AG04449 (cell line): ENCODE measurements at places on chromosomes 16 and 17.

- DNase-seq: no peak
Observed at GRCh38 chr16:76665571-76666275, 388.5 kb downstream of the CNTNAP4 start.

DNA sequence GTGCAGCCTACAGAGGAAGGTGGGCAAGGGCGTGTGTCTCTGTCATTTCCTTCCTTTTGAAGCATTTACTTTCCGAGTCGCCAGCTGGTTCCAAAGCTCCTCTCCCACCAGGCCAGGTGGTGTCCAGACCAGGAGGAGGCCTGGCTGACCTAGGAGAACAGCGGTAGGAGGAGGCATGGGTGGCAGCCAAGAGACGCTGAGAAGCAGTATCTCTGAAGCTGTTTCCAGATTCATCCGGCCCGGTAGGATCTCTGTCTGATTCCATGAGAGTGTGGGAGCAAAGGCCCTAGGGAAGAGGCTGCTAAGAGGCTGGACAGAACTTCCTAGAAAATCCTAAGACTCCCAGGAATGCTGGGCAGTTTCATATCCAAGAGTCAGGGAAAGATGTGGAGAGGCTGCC lies 20.3 kb downstream of the MEOX1 start:
- no peak for DNase-seq

- no peak for DNase-seq
Observed at GRCh38 chr16:89006036-89006752, 29.2 kb upstream of the CBFA2T3 start.

DNA sequence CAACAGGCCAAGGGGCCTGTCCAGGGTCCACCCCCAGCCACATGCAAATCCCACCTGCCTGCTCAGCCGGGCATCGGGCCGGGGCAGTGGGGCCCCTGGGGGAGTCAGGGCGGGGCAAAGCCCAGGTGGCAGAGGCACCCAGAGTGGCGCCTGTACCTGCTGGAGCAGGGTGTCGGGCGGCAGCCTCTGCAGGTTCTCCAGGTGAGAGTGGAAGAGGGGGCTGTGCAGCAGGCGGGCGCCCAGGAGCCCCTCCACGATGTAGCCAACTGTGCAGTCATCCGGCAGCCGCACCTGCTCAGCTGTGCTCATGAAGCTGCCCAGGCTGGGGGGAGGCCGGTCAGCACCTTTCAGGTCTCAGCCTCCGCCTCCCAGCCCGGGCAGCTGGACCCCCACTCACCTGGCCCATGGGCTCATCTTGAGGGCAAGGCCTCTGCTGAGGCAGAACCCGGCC lies 2.1 kb downstream of the RFNG start:
- no peak for DNase-seq

- DNase-seq: no peak
Observed at GRCh38 chr17:82005701-82006348, 16.9 kb downstream of the CENPX start.

GRCh38 chr17:42047343-42047742 lies 3.1 kb downstream of the C17orf113 start:
- no peak for DNase-seq

GRCh38 chr17:10429421-10430045 lies 7.8 kb upstream of the MYH8 start:
- no peak for DNase-seq

- no peak for DNase-seq
Observed at GRCh38 chr17:18946536-18946935, 5.4 kb upstream of the SLC5A10 start.

- no peak for DNase-seq
Observed at GRCh38 chr16:30342751-30343490, 12.2 kb downstream of the CD2BP2 start.

- no peak for DNase-seq
Observed at GRCh38 chr16:53565296-53565863, 62.4 kb upstream of the AKTIP start.

DNA sequence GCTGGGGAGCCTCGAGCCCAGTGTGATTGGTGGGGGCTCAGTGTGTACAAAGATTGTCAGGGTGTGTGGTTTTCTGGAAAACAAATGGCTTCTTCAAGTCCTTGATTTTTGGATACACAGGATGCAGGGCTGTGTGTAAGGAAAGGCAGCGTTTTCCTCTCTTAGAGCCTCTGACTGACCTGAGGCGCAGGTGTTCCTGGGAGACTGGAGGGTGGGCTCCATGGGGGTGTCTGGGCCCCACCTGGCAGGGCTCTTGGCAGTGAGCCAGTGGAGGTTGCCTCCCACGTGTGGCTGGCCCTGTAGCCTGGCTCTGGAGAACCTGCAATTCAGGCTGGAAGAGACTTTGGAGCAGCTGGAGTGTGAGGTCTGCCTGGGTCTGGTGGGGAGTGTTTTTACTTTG lies 5.0 kb downstream of the FOXK2 start:
- no peak for DNase-seq

GRCh38 chr17:33342025-33342424 lies 48.9 kb upstream of the ASIC2 start:
- DNase-seq: no peak

GRCh38 chr16:12609937-12610699 lies 193.6 kb downstream of the CPPED1 start:
- no peak for DNase-seq

DNA sequence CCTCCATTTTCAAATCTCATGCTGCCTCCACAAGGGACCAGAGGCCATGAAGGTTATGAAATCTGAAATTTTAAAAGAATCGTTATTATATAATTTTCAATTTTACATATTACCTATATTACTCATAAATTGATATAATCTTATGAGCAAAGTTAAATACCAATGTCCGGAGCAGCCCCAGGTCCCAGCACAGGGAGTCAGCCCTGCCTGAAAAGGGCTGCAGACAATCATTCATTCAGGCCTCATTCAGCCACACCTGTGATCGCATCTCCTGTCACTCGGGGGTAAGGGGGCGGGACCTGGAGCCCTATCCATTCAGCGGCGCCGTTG lies 172.5 kb downstream of the AHSP start:
- DNase-seq: no peak

GRCh38 chr17:39921323-39921722 lies 2.9 kb upstream of the GSDMB start:
- no peak for DNase-seq

- DNase-seq: no peak
Observed at GRCh38 chr16:10256784-10257641, 74.8 kb upstream of the GRIN2A start.

DNA sequence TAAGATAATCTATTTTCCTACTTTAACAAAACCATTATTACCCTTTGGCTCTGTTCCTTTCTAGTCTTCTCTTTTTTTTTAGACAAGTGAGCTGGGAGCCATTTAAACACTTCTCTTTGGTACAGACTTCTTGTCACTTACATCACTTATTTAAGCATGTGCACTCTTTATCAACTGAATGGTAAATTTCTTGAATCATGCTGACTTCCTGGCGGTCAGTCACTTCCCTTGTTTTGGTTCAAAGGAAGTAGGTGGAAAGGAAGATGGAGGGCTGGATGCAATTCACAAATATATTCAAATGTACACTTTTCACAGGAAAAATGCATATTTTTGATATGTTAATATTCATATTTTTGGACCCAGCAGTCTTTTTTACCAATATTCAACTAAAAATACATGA lies 97.1 kb downstream of the ITFG1 start:
- no peak for DNase-seq

DNA sequence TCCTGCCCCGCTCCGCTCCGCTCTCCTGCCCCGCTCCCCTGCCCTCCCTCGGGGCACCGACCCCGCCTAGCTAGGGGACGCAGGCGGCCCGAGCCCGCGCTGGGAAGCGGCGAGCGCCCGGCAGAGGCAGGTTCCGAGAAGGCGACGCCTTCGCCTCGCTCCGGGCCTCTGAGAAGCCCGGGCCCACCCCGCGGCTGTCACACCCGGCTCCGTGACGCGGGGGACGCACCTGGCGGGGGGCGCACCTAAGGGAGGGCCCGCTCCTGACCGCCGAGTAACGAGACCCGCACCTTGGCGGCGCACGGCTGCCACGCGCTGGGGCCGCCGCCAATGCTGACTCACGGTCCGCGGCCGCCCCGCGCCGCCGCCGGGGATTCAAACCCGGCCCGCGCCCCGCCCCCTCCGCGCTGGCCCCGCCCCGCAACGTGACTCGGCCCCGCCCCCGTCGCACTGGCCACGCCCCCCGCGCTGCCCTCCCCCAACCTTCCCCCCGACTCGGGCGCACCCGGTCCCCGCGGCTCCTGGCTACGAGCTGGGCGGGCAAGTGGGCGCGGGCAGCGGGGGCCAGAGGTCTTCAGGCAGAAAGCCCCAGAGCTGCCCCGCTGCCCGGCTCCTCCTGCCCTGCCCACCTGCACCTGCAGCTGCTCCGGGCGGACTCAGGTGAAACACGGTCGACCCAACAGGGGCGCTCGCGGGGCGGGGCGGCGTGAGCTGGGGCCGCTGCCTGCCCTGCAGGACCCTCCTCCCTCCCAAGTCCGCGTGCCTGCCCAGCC lies 27.8 kb downstream of the GNPTG start:
- no peak for DNase-seq

- DNase-seq: no peak
Observed at GRCh38 chr16:17358846-17359245, 111.9 kb downstream of the XYLT1 start.

DNA sequence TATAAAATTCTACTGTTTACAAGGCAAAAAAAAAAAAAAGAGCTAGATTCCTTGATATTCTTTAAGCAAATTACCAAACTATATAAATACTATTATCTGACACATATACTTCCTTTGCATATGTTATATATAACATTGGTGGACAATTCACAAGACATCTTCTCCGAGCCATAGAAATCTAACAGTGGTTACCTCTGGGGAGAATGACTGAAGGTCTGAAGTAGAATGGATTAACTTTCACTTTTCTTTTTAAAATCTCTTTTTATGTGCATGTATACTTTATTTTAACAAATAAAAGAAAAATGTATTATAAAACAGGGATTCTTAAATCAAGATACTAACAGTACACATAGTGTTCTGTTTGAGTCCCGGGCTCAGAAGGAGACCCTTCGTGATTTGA lies 131.0 kb downstream of the MRTFB start:
- no peak for DNase-seq

- DNase-seq: no peak
Observed at GRCh38 chr17:8326511-8327302, 12.9 kb upstream of the ODF4 start.

DNA sequence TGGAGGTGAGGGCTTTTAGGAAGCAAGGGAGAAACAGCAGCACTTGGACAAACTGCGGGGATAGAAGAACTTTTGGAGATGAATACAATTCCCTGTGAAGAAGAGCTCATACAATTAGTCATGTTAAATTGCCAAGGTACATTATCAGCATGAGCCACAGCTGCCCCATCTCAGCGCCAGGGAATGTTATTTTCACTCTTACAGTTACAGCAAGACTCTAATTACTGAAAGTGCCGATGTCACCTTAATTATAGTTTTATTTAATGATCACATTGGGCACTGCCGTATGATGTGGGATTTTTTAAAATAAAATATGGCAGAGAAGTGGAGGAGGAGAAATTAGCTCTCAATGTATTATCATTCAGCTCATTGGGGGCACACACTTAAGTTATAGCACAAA lies 144.8 kb upstream of the MON1B start:
- DNase-seq: no peak

- no peak for DNase-seq
Observed at GRCh38 chr17:6456914-6457687, 12.8 kb downstream of the PIMREG start.

DNA sequence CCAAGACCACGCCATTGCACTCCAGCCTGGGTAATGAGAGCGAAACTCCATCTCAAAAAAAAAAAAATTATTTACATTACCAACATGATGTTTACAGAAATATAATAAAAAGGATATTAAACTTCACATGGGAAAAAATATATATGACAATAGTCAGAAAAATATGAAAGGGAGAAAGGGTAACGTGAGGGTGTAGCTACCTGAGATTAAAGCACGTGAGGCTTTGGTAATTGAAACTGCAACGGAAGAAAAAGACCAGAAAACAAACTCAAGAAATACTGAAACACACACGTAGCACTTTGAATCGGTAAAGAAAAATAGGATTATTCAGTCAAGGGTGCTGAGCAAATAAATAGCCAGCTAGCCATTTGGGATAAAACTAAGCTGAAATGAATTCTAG lies 53.6 kb downstream of the CYTH1 start:
- no peak for DNase-seq

DNA sequence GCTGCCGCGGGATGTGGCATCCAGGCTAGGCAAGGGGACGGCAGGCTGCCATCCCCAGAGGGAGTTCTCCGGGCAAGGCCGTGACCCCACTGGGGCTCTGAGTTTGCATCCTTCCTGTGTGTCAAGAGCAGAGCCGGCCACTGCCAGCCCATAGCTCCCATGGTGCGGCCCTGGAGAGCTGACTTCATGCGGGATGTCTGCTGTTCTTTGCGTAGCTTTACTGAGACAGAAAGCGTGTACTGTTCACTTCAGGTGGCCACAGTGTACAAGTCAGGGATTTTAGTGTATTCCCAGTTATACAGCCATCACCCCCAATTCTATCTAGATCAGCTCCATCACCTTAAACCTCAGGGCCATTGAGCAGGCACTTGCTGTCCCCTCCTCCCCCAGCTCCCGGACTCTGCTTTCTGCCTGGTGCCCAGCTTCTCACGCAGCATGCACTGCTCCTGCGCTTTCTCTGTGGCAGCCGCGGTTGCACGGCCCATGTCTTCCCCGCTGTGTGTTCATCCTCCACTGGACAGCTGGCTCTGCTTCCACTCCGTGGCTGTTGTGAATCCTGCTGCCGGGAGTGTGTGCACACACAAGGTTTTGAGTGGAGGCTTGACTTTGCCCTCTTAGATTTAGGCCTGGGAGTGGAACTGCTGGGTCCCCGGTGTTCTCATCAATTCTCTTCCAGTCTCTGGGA lies 71.2 kb downstream of the KLHDC4 start:
- no peak for DNase-seq

DNA sequence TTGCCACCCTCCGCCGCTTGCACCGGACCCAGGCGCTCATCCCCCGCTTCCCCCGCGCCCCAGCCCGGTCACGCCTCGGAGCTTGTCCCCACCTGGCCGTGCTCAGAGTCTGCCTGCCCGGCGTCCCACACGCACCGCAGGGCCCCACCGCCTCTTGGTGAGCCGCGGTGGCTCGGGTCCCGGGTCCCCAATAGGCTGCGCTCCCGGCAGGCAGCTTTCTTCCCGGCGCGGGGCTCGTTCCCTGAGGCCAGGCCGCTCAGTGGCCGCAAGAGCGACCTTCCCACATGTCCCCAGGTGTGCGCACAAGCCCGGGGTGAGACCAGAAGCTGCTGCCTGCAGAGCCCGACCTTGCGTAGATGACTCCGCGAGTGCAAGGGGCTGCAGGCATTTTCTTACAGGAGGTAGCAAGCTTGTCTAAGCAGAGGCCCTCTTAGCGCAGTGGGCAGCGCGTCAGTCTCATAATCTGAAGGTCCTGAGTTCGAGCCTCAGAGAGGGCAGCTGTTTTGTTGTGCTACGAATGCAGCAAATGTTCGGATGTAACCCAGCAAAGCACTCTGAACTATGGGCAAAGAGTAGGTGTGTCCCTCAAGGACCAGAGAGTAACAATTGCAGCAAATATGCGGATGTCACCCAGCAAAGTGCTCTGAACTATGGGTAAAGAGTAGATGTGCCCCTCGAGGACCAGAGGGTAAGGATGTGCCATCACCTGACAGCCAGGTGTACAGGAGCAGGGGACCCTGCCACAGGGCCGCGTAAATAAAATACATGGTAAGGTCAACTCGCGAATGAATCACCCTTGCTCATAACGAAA lies 15.6 kb downstream of the TLE7 start:
- peak; percentile 67 for DNase-seq
